ENCODE measurements at places on chromosomes 5 and 9. TPM values are rescaled to one million over a fixed set of nuclear protein-coding genes. Genes with fewer than 3 reads are reported as not detected.

- H3K4me3 ChIP-seq = no peak overlapping the region
- no peaks in the 10 kb centered on the region for H3K4me1 ChIP-seq
- DNase-seq = no peak
- no peak overlapping the region for H3K27ac ChIP-seq
These were observed 33.6 kb upstream of the COL5A1 start for GRCh38 chr9:134607971-134608370.

DNA sequence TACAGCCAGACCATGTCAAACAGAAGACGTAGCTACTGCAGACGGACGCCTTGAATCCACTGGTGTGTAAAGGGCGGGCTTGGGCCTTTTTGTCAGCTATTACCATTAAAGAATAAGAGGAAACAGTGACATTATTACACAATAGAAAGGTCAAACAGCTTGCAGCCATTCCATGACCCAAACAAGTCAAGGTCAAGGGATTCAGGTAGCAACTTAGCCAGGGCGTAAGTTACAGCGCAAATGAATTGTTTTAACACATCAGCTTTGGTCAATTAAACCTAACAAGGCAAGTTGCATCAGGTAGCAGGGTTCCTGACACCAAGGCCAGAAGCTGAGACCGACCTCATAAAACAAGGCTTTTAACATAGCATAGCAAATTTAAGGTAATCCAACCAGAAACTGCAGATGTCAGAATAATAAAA is 15.3 kb downstream of the NFIB start:
- H3K36me3 ChIP-seq = no peaks in the 10 kb centered on the region
- H3K4me3 ChIP-seq = no peak overlapping the region
- H3K27me3 ChIP-seq = peaks cover 40% of the 10 kb centered on the region
- no peaks in the 10 kb centered on the region for H3K4me1 ChIP-seq

DNA sequence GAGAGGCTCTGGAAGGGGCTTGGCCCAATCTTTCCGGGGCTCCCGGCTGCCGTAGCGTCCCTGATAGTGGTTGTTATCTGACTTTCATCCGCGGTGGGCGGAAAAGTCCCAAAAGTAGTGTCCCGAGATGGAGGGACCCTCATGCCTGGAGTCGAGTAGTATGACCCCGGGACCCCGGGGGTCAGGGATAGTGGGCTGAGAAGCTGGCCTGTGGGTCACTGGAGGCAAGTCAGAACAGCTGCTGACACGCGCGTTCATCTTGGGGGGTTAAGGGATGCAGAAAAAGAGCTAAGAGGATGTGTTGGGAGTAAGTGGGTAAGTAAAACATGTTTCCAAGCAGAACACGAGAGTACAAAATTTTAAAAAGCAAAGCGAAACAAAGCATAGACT is 123.4 kb downstream of the TMEM161B start:
- H3K4me1 ChIP-seq = peaks cover 14% of the 10 kb centered on the region
- H3K4me3 ChIP-seq = no peak overlapping the region
- DNase-seq = no peak
- peaks cover 3% of the 10 kb centered on the region for H3K36me3 ChIP-seq
- H3K27me3 ChIP-seq = peaks cover 14% of the 10 kb centered on the region
- H3K27ac ChIP-seq = no peak overlapping the region

- peaks cover 21% of the 10 kb centered on the region for H3K27me3 ChIP-seq
- DNase-seq = peak; percentile 42
- H3K27ac ChIP-seq = no peak overlapping the region
- peaks cover 10% of the 10 kb centered on the region for H3K4me1 ChIP-seq
These were observed 40.8 kb downstream of the SHC3 start for GRCh38 chr9:89137542-89138462.

GRCh38 chr9:137056739-137057415 is 3.0 kb upstream of the ENTPD2 start:
- H3K27ac ChIP-seq = no peak overlapping the region
- no peak overlapping the region for H3K4me3 ChIP-seq
- H3K27me3 ChIP-seq = peaks cover 16% of the 10 kb centered on the region
- H3K36me3 ChIP-seq = no peaks in the 10 kb centered on the region
- no peak for DNase-seq

GRCh38 chr9:129665814-129666520 is 520 bp downstream of the PRRX2 start:
- H3K4me3 ChIP-seq = peak overlapping the region; percentile 43
- H3K27me3 ChIP-seq = peaks cover 34% of the 10 kb centered on the region
- DNase-seq = no peak
- no peak overlapping the region for H3K27ac ChIP-seq

DNA sequence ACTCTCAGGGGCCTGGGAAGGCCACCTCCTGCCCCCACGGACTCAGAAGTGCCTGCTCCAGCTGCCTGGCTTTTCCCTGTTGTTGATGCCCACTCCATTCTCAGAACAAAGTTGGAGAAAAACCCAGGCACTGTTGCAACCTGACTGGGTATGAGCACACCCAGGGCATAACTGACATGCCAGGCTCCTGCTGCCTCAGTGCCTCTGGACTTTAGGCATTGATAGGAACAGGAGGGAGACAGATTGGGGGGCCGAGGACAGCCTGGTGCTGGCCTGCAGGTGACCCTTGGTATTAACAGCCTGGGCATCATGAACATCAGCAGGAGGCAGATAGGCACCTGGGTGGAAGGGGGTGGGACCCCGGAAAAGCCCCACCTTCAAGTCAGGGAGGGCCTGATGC is 685.9 kb upstream of the CDH10 start:
- H3K4me3 ChIP-seq = no peak overlapping the region
- H3K4me1 ChIP-seq = no peaks in the 10 kb centered on the region
- no peak overlapping the region for H3K27ac ChIP-seq
- no peaks in the 10 kb centered on the region for H3K27me3 ChIP-seq

DNA sequence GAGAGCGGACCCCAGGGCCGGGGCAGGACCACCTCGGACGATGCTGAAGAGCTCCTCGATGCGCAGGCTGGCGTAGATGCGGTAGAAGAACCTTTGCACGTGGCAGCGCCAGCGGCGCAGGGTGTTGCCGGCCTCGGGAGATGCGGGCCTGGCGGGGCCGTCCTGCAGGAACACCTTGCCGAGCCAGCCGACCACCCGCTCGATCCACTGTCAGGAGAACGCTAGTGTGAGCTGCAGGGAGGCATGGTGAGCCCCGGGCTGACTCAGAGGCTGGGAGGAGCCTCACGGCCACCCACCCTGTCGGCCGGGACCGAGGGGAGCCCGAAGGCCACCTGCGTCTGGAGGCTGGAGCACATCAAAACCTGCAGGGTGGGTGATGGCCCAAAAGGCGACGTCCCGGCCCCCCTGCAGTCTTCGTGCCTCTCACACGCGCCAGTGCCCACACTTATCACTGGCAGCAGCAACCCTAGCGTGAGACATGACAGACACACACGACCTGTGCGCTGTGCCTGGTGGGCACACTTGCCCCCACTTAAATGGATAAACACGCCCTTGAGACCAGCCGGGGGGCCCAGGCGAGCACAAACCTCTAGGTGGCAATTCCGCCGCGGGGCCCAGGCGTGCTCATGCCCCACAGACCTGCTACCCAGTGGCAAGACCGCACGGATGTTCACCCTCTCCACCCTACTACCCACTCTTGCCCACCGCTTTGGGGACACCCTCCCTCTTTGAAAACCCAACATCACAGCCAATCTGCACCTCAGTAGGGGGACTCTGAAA is 3.3 kb downstream of the ANAPC2 start:
- H3K27ac ChIP-seq = no peak overlapping the region
- H3K4me3 ChIP-seq = no peak overlapping the region
- peaks cover 11% of the 10 kb centered on the region for H3K36me3 ChIP-seq
- no peak for DNase-seq

The BHMT2 gene
- total RNA-seq = not detected

The WDR38 gene
- total RNA-seq = not detected

The GRXCR2 gene
- total RNA-seq = not detected

Data from activated naive CD8-positive, alpha-beta T cell treated with anti-CD3 and anti-CD28 coated beads for 36 hours (primary cell).